ENCODE measurements at places on chromosomes 7 and 10.

DNA sequence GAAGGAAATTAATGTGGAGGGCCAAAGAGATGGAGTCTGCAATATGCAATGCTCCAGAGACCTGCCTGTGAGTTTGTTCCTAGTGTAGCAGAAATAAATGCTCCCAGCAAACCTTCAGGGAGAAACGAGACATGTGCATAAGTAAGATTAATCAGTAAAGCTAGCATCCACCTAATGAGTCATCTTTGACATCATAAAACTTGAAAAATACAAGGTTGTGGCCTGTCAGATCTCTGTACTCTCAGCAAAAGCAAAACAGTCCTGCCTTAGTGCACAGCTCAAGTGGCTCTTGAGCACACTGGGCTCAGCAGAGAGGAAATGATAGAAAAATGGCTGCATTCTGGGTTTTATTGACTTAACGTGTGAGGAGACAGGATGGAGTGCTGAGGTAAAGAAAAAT lies 32.5 kb upstream of the ERCC6 start:
- no peaks in the 10 kb centered on the region for H3K36me3 ChIP-seq
- H3K27me3 ChIP-seq = no peaks in the 10 kb centered on the region
- no peak overlapping the region for H3K27ac ChIP-seq
- DNase-seq = no peak
- no peaks in the 10 kb centered on the region for H3K4me1 ChIP-seq

DNA sequence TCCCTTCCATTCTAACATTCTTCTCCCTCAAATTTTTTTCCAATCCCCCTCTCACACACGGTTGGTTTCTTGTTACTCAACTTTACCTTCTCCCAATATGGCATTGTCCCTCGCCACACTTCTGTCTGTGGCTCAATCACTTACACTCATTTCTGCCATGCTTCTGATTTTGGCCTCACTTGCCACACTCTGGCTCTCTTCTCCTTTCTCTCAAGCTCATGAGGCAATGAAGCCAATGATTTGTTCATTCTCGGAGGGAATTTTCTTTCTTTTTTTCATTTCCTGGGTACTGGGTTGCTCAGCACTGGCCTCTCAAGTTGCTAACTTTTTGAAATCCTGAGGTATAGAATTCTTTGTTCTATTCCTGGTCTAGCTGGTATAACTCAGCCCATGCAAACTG lies 4.0 kb upstream of the MYOZ1 start:
- H3K27ac ChIP-seq = no peak overlapping the region
- DNase-seq = no peak
- peaks cover 17% of the 10 kb centered on the region for H3K4me1 ChIP-seq
- no peak overlapping the region for H3K4me3 ChIP-seq

DNA sequence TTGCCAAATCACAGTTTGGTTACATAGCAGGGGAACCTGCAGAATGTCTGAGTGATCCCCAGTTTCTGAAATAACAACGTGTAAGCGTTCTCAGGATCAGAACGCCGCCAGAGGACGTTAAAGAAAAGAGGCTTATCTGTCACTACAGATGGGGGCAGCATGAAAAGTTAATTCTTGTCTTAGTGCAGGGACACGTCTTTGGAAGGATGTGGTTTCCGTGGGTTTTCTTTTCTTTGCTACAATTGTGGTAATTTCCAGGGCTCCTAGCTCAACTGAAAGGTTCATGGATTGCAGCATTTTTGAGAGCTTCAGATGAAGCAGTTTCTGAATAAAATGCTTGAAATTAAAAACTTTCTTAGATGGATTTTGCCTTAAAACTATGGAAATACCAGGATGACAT lies 106.6 kb downstream of the PRKCQ start:
- no peaks in the 10 kb centered on the region for H3K36me3 ChIP-seq
- H3K27ac ChIP-seq = no peak overlapping the region
- H3K27me3 ChIP-seq = no peaks in the 10 kb centered on the region
- H3K4me3 ChIP-seq = no peak overlapping the region
- no peak for DNase-seq

- H3K27me3 ChIP-seq = no peaks in the 10 kb centered on the region
- H3K4me1 ChIP-seq = peaks cover under 1% of the 10 kb centered on the region
- DNase-seq = no peak
- H3K4me3 ChIP-seq = no peak overlapping the region
Observed at GRCh38 chr10:34297541-34298345, 517.4 kb downstream of the PARD3 start.

- H3K4me3 ChIP-seq = no peak overlapping the region
- no peaks in the 10 kb centered on the region for H3K27me3 ChIP-seq
- DNase-seq = peak; percentile 87
- H3K4me1 ChIP-seq = peaks cover 3% of the 10 kb centered on the region
Observed at GRCh38 chr7:47818796-47819606, 129.3 kb downstream of the PKD1L1 start.

- H3K27ac ChIP-seq = no peak overlapping the region
- no peak overlapping the region for H3K4me3 ChIP-seq
- no peak for DNase-seq
- no peaks in the 10 kb centered on the region for H3K36me3 ChIP-seq
- H3K4me1 ChIP-seq = no peaks in the 10 kb centered on the region
Observed at GRCh38 chr10:47317251-47317650, 5.0 kb upstream of the GDF2 start.

- H3K36me3 ChIP-seq = peaks cover 99% of the 10 kb centered on the region
- DNase-seq = no peak
- no peaks in the 10 kb centered on the region for H3K4me1 ChIP-seq
- no peak overlapping the region for H3K4me3 ChIP-seq
Observed at GRCh38 chr10:71823356-71823755, 27.7 kb downstream of the PSAP start.

DNA sequence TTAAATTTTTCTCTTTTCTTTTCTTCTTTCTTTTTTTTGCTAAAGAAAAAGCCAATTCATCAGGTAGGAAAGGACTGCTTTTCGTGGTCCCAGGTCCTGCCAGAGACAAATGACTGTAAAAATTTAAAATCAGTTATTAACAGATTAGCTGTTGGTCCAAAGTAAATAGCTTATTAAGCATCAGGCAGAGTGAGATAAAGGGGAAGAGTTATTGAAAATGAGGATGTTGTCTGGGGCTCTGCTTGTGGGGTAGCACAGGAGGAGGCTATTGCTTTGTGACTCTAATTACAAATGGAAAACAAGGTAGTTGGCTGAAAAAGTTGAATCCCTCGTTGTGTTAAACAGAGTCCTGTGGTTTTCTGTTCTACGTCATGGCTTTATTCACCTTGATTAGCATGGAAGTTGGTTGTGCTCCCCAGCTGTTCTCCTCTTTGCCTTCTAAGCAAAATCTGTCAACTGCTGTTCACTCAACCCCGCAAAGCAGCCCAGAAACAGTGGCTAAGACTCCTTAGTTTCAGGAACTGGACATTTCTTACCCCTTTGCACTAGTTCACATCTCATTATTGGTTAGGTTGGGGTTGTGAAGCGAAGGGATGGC lies 128.9 kb downstream of the SNX10 start:
- no peaks in the 10 kb centered on the region for H3K36me3 ChIP-seq
- H3K27me3 ChIP-seq = no peaks in the 10 kb centered on the region
- no peak overlapping the region for H3K27ac ChIP-seq
- DNase-seq = no peak
- no peaks in the 10 kb centered on the region for H3K4me1 ChIP-seq

DNA sequence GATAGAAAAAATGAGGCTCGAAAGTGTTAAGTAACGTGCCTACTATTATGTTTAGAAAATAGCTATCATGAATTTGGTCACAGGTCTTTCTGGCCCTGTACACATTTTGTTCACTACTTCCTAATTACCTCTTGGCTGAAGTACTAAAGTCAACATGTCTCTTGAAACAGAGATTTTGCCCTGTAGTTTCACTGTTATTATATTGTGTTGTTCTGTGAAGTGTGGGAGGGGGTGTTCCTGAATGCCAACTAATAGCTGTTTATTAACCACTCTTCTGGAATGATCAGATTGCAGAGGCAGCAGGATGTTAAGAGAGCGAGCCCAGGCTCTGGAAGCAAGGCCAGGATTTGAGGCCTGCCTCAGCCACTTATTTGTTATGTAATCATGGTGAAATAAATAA lies 72.1 kb downstream of the RNF133 start:
- no peak overlapping the region for H3K4me3 ChIP-seq
- H3K36me3 ChIP-seq = no peaks in the 10 kb centered on the region
- H3K27me3 ChIP-seq = no peaks in the 10 kb centered on the region
- H3K27ac ChIP-seq = no peak overlapping the region
- no peak for DNase-seq
- H3K4me1 ChIP-seq = no peaks in the 10 kb centered on the region

DNA sequence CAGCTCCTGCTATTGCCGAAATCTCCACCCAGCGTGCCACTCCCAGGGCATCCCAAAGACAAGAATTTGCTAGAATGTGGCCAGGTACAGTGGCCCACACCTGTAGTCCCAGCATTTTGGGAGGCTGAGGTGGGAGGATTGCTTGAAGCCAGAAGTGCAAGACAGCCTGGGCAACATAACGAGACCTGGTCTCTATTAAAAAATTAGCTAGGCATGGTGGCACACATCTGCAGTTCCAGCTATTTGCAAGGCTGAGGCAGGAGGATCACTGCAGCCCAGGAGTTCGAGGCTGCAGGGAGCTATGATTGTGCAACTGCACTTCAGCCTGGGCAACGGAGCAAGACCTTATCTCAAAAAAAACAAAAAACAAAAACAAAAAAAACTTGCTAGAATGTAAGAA lies 73.3 kb upstream of the LYZL2 start:
- DNase-seq = no peak
- H3K4me3 ChIP-seq = no peak overlapping the region
- no peaks in the 10 kb centered on the region for H3K27me3 ChIP-seq
- H3K4me1 ChIP-seq = no peaks in the 10 kb centered on the region

DNA sequence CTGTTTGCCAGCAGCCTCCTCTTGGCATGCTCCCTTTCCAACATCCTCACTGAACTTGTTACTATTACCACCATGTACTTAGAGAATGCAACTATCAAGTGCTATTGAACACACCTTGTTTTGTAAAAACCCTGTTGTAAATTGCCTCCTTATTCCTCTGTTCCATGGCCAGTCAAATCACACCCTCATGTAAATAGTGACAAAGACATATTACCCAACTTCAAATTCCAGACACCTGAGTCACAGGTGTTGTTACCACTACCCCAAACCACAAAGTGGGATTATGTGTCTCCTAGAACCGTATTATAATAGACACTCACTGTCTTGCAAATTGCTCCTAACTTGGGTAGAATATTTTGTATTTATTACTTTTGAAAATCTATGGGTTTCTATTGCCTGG lies 263.2 kb upstream of the C7orf33 start:
- no peaks in the 10 kb centered on the region for H3K36me3 ChIP-seq
- DNase-seq = no peak

DNA sequence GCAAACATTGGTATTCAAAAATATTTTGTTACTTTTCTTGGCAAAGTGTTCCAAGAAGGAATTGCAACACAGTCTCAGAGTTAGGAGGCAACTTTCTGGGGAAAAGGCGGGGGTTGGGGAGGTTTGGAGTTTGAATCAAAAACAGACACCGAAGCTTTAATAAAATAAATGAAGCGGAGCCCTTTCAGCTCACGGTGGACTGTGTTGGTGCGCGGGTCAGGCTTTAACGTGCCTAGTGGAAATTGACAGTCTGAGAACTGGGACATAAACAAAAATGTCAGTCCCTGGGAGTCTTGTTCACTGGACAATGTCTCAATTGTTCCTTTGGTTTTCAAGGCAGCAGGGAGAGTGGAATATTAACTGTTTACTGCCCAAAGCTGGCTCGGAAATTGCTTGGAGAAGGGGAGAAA lies 109.3 kb downstream of the TCF7L2 start:
- H3K27ac ChIP-seq = peak overlapping the region; percentile 96
- peaks cover 89% of the 10 kb centered on the region for H3K4me1 ChIP-seq
- DNase-seq = peak; percentile 77
- H3K36me3 ChIP-seq = no peaks in the 10 kb centered on the region

DNA sequence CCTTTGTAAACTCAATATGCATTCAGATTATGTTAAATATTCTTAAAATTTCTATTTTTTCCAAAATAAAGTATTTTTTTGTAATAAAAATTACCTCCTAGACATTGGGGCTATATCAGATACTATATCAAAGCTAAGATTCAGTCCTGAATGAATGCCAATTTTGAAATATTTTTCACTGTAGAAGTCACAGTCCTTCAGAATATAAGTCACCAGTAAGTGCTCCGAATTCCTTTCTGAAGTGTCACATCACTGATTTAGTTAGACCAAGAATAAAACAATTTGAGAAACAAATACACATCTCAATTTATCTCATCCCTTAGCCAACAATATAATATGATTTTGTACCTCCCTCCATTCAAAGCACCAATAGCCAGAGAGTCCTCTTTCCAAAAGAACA lies 33.9 kb upstream of the GSAP start:
- no peaks in the 10 kb centered on the region for H3K4me1 ChIP-seq
- H3K27me3 ChIP-seq = no peaks in the 10 kb centered on the region
- no peak for DNase-seq
- H3K4me3 ChIP-seq = no peak overlapping the region
- no peak overlapping the region for H3K27ac ChIP-seq
- no peaks in the 10 kb centered on the region for H3K36me3 ChIP-seq

GRCh38 chr7:115868369-115868768 lies 162.2 kb downstream of the TFEC start:
- H3K36me3 ChIP-seq = no peaks in the 10 kb centered on the region
- H3K27me3 ChIP-seq = no peaks in the 10 kb centered on the region
- no peak overlapping the region for H3K27ac ChIP-seq
- H3K4me1 ChIP-seq = no peaks in the 10 kb centered on the region

DNA sequence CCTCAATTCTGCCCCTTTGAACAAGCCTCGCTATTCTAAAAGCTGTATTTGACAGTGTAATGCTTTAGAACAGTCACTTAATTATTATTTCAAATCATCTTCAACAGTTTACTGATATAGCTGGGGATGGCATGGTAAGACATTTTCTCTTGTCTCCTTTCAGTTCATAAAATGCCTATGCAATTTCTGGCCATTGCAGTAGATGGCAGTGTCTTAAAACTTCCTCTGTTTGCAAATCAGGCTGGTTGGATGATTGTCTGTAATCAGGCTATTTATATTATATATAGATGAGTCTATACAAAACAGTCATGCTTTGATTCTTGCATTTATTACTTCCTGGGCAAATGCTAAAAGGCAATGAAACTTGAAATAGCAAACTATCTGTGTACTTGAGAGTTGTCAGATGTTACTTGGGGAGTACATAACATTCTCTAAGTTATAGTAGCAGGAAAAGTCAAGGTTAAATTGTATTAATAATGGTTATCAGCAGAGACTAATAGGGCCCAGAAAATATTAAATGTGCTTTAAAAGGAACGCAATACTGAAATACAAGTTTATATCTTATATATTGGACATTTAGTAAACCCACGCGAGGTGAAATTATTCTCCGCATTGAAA lies 55.5 kb upstream of the LHFPL3 start:
- no peak overlapping the region for H3K27ac ChIP-seq
- DNase-seq = no peak
- no peaks in the 10 kb centered on the region for H3K4me1 ChIP-seq
- no peaks in the 10 kb centered on the region for H3K36me3 ChIP-seq
- H3K27me3 ChIP-seq = no peaks in the 10 kb centered on the region

GRCh38 chr7:64893401-64893800 lies 9.7 kb upstream of the ZNF273 start:
- H3K4me3 ChIP-seq = no peak overlapping the region
- H3K27me3 ChIP-seq = no peaks in the 10 kb centered on the region
- H3K4me1 ChIP-seq = peaks cover 22% of the 10 kb centered on the region
- H3K36me3 ChIP-seq = no peaks in the 10 kb centered on the region

GRCh38 chr10:3874990-3875841 lies 90.2 kb upstream of the KLF6 start:
- H3K27ac ChIP-seq = peak overlapping the region; percentile 10
- H3K4me3 ChIP-seq = no peak overlapping the region
- H3K4me1 ChIP-seq = no peaks in the 10 kb centered on the region
- DNase-seq = no peak
- H3K27me3 ChIP-seq = no peaks in the 10 kb centered on the region
